ENCODE measurements at places on chromosomes 4 and X. TPM values are rescaled to one million over a fixed set of nuclear protein-coding genes. Genes with fewer than 3 reads are reported as not detected.

Gene RS1
- not detected for total RNA-seq

Gene TMEM154
- 0.06 TPM for total RNA-seq

Gene GPM6B
- 0.09 TPM for total RNA-seq

Gene FGB
- 23.2 TPM for total RNA-seq

Gene ARAP2
- total RNA-seq = 0.64 TPM

Gene ADAMTS3
- not detected for total RNA-seq

Gene CT47B1
- not detected for total RNA-seq

Gene GRPR
- total RNA-seq = not detected

Gene ALAS2
- not detected for total RNA-seq

Gene ENPEP
- total RNA-seq = 0.02 TPM

Gene TLR3
- 0.38 TPM for total RNA-seq

Gene LYAR
- total RNA-seq = 33.7 TPM

Gene PDE5A
- total RNA-seq = 0.36 TPM

Gene CD38
- 12.5 TPM for total RNA-seq

Gene IRS4
- total RNA-seq = not detected

Gene CSAG3
- total RNA-seq = not detected

Gene CTAG1B
- not detected for total RNA-seq

Gene FRMD7
- not detected for total RNA-seq

Gene C4orf54
- total RNA-seq = not detected
